ENCODE measurements at places on chromosomes 1 and 21.
A peak's percentile ranks its signal among the peaks of the same experiment; 100 is the strongest.

- DNase-seq = no peak
Measured at GRCh38 chr21:38775733-38776132, 30.0 kb upstream of the ETS2 start.

- no peak for DNase-seq
Measured at GRCh38 chr1:59696421-59697115, 118.2 kb upstream of the HOOK1 start.

GRCh38 chr1:226233293-226233692, 9.8 kb downstream of the MIXL1 start:
- no peak for DNase-seq

DNA sequence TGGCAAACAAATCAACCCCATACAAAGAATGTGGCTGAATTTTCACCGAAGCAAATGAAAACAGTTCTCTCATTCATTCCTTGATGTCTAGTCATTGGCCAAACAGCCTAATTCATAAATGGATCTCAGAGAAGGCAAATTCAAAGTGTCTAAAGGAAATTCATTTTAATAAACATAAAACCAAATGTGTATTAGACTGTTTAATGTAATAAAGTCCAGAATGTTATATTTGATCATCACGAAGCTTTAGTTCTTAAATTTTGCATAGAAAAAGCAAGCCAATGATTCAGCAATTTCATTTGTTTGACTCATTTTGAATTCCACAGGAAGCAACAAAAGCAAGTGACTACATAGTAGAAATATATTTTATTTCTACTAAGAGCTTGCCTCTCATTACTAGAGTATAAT, 379.2 kb upstream of the ADAMTS5 start:
- no peak for DNase-seq

DNA sequence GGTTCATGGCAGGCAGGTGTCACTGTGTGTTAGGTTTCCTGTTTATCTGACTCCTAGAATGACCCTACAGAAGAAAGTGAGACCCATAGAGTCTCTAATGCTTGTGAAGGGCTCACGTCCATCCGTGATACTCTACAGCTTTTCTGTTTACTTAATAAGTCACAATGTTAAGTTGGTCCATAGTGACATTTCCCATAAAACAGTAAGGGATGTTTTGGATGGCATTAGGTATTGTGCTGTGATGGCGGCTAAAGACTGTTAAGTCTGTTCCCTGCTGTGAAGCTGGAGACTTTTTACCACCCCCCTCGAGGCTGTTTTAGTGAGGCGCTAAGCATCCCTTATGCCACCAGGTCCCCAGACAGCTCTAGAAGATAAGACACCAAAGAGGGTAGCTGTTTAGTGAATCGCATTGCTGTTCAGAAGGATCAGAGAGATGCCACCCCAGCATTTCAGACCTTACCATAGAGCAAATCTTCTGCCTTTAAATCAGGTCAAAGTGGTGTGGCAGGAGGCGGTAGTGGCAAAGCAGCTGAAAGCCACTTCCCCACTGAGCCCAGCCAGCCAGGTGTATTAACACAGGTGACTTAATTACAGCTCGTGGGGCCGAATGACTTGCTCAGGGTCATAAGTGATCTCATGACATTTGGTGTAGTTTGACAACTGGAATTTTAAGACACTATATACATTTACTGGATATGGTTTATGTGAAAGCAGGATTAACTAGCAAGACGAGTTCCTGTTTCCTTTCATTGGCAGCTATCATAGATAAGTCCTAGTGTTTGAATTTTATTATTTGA, 25.0 kb downstream of the SLC37A1 start:
- DNase-seq = no peak

DNA sequence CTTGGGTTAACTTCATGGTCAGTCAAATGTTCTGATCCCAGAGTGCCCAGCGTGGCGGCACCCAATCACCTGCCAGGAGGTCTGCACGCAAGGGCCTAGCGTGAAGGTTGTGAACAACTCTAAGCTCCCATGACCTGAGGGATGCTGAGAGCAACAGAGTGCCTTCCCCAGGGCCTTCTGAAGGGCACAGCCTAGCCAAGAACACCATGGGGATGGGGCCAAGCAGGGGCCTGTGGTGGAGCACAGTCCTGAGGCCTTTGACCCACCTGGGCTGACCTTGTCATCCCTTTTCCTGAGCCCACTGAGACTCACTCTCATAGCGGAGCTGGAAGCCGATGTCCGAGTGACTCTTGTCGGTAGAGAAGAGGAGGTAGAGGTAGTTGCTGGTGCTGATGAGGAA, 138.8 kb upstream of the HMGB4 start:
- DNase-seq = no peak

DNA sequence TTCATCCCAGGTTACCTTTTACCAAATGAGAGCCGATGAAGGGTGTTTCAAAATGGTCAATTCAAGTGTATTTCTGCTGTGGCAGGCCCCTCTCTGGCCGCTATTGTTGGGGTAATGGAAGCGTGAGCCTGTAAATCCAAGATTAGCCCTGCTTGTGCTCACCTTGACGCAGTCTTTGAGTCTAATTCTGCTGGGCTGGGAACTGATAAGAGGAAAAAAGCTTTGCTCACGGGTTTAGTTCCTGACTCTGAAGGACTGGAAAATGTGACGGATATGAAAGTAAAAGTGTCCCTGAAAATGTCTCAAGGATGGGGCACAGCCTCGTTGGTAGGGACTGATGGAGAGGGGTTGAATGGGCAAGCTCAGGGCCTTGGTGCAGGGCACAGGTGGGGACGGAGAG, 125.9 kb upstream of the GALNT2 start:
- no peak for DNase-seq

- no peak for DNase-seq
Measured at GRCh38 chr1:248788327-248788726, 32.8 kb upstream of the LYPD8 start.

DNA sequence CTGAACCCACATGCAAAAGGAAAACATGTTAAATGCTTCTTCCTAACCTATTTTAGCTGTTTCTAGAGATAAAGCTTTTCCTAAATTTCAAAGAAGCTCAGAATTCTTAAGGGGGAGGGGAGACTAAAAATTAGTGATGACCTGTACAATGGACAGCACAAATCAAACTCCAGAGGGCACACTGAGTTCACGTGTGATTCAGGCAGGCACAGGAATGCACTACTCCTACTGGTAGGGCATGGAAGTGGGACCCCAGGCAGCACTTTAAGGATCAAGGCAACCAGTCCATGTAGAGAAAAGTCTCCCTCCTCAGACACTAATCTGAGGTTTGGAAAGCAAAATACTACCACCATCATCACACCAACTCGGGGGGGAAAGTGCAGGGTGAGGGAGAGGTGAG, 31.3 kb upstream of the CLCA4 start:
- no peak for DNase-seq

DNA sequence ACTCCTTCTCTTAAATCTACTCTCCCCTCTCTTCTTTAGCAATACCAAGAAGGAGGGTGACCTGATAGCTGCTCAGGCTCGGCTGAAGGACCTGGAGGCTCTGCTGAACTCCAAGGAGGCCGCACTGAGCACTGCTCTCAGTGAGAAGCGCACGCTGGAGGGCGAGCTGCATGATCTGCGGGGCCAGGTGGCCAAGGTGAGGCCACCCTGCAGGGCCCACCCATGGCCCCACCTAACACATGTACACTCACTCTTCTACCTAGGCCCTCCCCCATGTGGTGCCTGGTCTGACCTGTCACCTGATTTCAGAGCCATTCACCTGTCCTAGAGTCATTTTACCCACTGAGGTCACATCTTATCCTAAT, 16.0 kb downstream of the LMNA start:
- no peak for DNase-seq

GRCh38 chr1:234331507-234331906, 41.7 kb upstream of the COA6 start:
- DNase-seq = no peak

GRCh38 chr1:30965924-30966599, 57.5 kb upstream of the SDC3 start:
- DNase-seq = no peak

DNA sequence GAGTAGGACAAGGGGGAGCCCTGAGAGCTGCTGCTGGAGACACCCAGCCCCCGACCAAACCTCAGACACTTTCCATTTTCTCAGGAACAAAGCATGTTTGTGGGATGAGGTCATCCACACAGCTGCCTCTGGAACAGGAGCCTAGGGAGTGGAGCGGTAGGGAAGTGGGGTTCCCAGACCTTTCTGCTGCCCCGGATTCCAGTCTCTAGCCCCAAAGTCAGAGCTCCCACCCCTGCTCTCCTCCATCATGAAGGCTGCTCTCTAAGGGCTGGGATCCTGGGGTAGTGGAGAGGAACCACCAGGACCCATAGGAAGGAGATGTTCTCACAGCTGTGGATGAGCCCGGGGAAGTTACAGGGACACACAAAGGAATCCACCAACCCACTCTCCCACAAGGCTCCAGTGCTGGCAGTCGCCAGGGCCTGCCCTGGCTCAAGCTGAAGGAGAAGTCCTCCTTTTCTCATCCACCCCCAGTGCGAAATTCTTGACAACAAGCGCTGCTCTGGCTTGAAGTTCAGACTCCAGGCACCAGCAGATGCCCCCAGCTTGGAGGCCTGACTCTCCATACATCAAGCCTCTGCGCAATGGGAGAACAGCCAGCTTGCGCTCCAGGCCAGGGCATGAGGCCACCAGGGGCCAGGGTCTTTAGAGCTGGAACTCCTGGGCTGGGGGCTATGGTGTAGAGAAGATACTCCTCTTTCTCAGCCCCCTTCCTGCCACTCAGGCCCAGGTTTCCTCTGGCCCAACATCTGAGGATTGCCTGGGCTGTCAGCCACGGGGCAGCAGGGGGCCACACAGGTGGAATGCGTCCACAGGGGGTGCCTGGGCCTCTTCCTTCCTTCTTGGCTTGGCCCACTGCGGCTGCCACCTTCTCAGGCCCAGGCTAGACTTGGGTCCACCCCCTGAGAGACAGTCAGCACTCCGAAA, 4.5 kb downstream of the FHL3 start:
- DNase-seq = peak; percentile 73

GRCh38 chr1:203627851-203628200, 1.2 kb downstream of the ATP2B4 start:
- DNase-seq = no peak

GRCh38 chr1:155007251-155007828, 4.7 kb downstream of the ZBTB7B start:
- no peak for DNase-seq

GRCh38 chr1:63367215-63368103, at the start of gene ALG6:
Gene ALG6 (plus strand): TSS chr1:63367627. CDS start chr1:63370978, 3,351 bp downstream.
- DNase-seq = peak; percentile 59

- DNase-seq = no peak
Measured at GRCh38 chr1:216740331-216740730, 17.1 kb upstream of the ESRRG start.

- no peak for DNase-seq
Measured at GRCh38 chr1:20678599-20678998, 17.4 kb upstream of the DDOST start.

GRCh38 chr1:172760121-172760520, 101.2 kb downstream of the FASLG start:
- no peak for DNase-seq

DNA sequence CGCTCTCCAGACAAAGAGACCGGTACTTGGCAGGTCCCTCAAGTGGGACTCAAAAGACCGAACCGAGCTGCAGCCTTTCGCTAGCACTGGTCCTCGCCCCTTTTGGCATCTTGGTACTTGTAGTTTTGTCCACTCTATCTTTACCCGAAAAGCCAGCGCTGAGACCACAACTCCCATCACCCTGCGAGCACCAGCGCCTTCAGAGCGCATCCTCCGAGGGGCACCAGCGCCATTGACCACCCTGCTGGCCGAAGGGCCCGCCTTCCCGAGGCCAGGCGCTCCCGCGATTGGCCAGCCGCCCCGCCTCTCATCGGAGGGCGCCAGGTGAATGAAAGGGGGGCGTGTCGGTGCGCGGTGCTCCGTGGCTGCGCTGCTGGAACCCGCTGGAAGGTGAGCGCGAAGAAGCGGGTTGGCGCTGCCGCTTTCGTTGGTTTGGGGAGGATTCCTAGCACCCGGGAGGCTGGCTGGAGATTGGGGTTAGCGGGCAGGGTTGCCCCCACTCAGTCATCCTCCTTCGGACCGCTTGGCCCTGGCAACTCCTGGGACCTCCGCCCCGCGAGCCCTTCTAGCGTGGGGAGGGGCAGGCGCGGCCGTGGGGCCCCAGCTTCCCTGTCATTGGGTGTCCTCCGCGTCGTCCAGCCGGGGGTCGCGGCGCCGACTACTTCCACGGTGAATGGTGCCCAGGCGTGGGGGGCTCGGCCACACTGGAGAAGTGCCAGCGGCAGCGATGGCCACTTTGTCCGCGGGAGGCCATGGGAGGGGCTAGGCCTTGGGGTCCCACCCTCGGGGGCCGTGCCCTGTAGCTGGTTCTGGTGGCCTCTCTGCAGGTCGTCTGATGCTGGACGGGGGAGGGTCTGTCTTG, at the start of gene ZBTB8B:
Gene ZBTB8B, plus strand, starts transcription at position 357 of the 862 bp plus-strand sequence. CDS start 5,553 bp downstream, outside the sequence.
- no peak for DNase-seq

GRCh38 chr1:160707236-160708064, 4.2 kb downstream of the CD48 start:
- DNase-seq = no peak

- no peak for DNase-seq
Measured at GRCh38 chr1:212605441-212606394, 2.8 kb upstream of the ATF3 start.

DNA sequence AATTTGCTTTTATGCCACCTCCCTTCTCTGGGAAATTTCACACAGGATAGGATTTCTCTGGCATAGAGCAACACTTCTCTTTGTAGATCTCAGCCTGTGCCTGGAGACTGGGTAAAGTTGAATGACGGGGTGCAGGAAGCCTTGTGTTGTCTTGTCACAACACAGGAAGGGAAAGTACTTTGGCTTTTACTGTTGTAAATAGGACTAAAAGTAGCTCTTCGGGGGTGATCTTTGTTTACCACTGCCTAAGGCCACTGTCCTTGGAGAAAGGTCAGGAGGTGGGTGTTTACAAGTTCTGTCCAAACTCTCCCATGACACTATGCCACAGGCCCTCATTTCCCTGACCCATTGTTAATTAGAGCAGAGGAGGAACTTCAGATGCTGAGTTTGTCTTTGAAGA, 139.7 kb downstream of the FGGY start:
- no peak for DNase-seq

DNA sequence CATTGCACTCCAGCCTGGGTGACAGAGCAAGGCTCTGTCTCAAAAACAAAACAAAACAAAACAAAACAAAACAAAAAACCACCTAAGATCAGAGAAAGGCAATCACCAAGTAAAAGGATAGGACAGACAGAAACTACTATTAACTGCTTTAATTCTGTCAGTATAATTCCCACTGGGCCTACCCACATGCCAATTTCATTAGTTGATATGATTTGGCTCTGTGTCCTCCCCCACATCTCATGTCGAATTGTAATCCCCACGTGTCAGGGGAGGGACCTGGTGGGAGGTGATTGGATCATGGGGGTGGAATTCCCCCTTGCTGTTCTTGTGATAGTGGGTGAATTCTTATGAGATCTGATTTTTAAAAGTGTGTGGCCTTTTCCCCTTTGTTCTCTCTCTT, 27.2 kb upstream of the CAPZB start:
- DNase-seq = no peak

DNA sequence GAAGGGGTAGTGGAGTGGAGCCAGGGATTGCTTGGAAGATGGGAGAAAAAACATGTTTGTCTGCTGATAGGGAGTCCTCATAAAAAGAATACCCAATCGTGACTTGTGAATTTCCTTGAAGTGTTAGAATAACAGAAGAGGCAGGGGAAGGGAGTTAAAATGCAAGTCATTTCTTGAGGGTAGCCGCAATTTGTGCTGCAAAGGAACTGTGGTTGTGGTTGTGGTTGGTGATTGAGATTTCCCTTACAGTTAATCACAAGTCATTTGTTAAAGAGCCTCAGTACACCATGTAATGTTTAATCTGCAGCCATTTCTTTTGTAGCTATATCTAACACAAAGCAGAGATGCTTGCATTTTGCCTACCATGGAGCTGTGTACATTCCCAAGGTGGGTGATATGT, 38.5 kb upstream of the EGLN1 start:
- no peak for DNase-seq

GRCh38 chr21:17738176-17738953, 80.8 kb downstream of the C21orf91 start:
- no peak for DNase-seq

Data from pulmonary artery endothelial cell (primary cell).